ENCODE measurements at places on chromosomes 16 and 17.

DNA sequence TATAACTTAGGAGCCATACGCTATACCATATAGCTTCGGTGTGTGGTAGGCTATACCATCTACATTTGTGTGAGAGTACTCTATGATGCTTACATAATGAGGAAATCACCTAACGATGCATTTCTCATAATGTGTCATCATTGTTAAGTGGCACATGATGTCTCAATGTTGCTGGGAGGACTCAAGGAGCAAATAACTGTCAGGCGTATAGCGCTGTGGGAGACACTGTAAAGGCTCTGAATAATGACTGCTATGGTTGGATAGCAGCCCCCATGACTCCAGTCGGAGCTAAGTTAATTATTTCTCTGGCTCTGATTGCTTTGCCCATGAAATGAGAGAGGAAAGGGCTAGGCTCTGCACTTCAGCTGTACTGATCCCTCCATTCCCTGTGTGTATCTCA lies 197.2 kb downstream of the RGS9 start:
- no peak for DNase-seq

- no peak for DNase-seq
These were observed 22.2 kb upstream of the RHOT1 start for GRCh38 chr17:32120141-32120540.

DNA sequence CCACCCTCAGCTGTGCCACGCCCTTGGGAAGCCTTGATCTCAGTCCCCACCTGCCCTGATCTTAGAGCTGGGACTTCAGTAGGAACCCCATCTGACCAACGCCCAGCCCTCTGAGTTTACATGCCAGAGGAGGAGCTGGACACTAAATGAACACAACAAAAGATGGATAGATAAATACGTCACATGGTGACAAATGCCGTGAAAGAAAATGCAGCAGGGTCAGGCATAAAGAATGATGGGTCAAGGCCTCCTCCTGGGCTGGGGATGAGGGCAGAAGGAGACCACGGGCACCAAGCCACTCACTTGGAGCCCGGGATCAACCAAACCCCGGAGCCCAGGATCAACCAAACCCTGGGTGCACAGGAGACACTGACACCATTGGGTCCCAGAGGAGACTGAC lies 354.9 kb downstream of the C16orf95 start:
- DNase-seq: peak; percentile 83

DNA sequence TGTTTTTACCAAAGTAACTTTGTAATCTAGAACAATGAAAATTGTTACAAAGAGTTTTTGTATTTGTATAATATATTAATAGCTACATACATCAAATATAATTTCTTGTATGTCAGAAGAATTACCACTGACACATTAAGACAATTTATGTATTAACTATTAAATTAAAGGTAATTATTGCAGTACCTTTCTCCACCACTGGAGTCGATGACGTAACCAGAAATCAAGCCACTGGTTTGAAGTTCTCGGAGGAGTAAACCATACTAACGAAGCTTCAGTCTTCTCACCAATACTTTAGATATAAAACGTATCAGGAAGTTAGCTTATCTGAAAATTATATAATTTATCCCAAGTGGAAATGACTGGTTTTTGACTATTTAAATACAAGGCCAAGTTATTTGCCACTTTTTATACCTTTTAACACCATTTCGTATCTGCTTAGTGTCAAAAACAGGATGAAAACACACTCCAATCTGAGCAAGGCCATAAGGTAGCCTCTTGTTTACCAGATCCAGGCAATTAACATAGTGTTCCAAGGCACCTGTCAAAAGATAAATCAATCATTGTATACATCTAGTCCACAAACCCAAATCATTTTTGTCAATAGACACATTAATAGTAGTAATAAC lies 4.3 kb downstream of the POLG2 start:
- DNase-seq: no peak

DNA sequence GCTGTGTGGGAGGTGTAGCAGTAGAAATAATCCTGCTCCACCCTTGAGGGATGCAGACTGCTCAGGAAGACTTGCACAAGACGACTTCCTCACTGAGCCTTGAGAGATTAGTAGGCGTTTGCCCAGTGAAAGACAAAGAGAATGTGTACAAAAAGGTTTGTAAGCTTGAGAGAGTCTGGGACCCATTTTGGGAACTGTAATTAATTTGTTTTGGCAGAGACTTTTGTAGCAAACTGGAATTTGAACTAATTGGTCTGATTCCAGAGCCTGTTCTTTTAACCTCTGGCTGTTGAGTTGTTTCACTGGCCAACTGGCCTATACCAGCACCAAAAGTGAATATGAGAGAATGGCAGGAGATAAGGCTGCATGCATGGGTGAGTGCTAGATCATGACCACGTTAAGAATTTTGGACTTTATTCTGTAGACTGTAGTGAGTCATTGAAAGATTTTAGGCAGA lies 75.5 kb downstream of the AATF start:
- no peak for DNase-seq

DNA sequence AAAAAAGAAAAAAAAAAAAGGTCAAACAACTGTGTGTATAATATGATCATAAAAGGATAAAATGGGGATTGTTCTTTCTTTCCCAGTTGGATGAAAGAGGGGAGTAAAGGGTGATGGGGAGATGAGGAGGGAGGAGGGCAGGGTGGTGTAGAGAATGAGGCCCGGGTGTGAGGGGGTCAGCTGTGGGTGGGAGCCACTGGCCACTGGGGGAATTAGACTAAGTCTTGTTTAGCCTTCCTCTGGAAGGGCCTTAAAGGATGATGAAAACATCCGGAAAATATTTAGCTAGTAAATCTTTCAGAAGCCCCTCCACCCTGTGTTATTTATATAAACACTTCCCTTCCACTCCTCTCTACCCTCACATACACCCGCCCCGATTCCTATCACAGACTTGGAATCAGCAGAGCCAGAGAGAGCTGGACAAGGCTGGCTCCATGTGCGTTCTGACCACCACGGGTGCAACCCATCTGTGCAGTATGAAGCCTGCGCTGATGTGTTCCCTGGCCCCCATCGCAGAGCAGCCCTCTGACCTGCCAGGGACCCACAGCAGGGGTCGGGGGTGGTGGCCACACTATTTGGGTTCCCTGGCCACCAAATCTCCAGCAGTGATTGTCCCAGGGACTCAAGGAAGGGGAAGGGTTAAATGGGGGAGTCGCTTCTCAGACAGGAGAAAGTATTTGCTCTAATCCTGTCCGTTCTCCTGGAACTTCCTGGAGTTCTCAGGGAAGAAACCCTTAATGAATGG lies 72.7 kb downstream of the GAS7 start:
- peak; percentile 87 for DNase-seq

GRCh38 chr17:48102798-48103715 lies 1.8 kb upstream of the CBX1 start:
- DNase-seq: no peak

DNA sequence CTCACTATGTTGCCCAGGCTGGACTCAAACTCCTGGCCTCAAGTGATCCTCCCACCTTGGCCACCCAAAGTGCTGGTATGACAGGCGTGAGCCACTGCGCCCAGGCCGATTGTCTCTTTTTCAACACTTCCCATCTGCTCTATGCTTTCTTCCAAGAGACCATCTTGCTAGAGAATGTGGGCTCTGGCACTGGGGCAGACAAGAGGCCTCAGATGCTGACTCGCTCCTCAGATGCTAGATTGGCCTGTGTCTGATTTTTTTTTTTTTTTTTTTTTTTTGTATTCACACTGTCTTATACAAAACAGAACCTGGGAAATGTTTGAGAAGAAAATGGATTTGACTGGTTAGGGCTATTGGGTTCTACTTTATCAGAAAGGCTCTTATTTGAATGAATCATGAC lies 58.2 kb downstream of the CYB5D2 start:
- DNase-seq: no peak

DNA sequence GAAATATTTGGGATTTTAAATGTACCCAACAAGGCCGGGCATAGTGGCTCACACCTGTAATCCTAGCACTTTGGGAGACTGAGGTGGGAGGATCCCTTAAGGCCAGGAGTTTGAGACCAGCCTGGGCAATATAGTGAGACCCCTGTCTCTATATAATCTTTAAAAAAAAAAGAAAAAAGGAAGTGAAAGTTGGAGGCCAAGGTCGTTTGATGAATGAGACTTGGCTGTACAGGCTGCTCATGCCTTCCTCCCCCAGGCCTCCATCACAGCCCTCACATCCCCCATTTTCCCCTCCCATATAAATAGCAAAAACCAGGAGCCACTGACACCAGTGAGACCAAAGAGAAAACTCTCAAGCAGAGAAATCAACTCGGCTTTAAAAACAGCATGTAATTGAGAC lies 3.3 kb upstream of the CA7 start:
- DNase-seq: no peak

- peak; percentile 4 for DNase-seq
These were observed 22.9 kb downstream of the CHCT1 start for GRCh38 chr17:60445144-60445543.

- DNase-seq: no peak
These were observed at the start of gene C16orf82 for GRCh38 chr16:27066668-27067537. C16orf82 (plus strand) TSS chr16:27066927.

GRCh38 chr16:19968891-19969683 lies 84.4 kb upstream of the GPRC5B start:
- DNase-seq: peak; percentile 31

DNA sequence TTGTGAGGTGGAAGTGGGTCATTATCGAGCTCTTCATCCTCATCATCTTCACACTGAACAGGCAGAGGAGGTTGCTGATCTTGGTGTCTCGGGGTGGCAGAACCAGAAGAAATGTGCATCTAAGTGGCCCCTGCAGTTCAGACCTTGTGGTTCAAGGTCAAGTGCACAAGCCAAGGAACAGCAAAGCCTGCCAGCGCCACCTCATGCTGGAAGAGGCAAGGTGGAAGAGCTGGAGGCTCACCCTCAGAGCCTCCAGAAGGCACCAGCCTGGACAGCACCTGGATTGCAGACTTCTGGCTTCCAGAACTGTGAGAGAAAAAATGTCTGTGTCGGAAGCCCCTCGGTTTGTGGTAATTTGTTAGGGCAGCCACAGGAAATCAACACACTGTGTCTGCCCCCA lies 32.7 kb downstream of the IFT140 start:
- DNase-seq: no peak

DNA sequence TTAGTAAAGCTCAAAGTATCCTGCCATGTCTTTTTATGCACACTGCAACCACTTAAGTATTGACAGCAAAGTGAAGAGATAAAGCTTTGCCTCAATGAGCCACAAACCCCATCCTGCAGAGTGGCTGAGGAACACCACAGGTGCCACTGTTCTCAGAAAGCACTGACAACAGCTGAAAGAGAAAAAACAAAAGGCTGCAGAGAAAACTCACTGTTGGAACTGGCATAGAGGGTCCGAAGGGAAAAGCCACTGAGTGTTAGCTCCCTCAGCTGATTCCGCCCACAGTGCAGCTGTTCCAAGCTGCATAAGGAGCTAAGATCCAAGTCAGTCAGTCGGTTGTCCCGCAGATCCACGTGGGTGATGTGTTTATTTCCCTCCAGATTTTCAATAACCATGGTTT lies 48.3 kb downstream of the PHLPP2 start:
- no peak for DNase-seq

GRCh38 chr16:19307587-19308241 lies 22.2 kb downstream of the CLEC19A start:
- DNase-seq: no peak

- no peak for DNase-seq
These were observed 117.7 kb upstream of the FOXF1 start for GRCh38 chr16:86392436-86393152.

DNA sequence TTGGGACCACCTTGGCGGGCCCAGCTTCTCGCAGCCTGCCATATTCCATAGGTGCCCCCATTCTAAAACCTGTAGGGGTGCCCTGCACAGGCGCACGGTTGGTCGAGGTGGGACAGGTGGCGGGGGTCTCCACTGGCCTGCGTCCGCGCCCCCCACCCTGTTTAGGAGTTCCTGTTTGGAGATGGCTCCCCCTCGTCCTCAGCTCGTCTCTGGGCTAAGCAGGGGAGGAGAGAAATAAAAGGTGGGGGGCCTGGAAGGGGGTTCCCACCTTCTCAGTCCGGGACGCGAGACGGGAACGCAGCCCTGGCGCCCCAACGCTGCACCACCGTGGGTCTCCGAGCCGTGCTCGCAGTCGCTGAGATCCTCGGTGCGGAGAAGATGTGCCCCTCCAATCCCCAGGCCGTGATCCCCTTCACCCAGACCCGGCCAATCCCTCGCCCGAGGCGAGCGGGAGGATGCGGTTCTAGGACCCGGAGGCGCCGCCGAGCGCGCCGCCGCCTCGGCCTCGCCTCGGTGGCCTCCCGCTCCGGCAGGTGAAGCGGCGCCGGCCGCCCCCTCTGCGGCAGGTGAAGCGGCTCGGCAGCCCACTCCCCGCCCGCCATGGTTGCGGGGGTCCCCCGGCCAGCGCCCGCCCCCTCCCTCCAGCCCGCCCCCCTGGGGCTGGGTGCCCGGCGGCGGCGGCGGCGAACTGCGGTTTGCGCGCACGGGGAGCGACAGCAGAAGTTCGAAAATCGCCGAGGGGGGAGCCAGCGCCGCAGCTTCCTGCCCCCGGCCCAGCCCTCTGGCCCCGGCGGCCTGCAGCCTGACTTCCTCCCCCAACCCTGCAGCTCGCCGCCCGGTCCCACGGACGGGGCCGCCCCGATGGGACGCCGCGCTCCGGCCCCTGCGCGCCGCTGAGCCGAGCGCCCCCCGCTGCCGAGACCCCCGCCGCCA lies at the start of gene FMNL1:
Gene FMNL1 (plus strand): TSS at position 805 of the 933 bp plus-strand sequence. CDS start 240 bp downstream, outside the sequence.
- DNase-seq: peak; percentile 91

DNA sequence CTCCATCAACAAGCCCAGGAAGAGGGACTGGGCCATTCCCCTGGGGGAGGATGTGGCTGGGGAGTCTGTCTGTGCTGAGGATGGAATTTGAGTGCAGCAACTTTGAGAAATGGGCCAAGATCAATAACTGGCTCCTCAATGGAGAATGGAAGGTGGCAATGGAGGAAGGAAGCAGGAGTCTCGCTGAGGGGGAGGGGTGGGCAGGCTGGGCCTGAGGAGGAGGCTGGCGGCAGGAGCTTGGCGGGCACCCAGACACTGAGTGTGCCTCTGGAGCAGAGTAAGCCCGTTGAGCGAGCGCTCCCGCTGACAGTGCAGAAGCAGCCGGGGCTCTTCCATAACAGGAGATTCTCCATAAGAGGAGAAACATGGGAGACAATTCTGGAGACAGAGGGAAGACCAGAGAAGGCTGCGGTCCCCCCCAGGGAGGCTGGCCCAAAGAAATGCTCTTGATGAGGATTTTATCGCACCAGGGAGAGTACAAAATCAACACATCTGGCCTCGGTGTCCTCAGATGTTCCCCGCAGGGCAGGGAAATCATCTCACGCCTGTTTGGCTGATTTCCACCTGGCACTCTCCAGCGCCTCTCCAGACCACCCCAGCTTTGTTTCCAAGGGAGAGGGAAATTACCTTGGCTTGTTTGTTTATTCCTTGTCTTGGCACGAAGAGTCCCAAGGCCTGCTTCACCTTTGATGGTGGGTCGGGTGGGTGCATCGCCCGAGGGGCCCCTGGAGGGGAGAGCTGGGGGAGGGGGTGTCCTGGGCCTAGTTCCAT lies 2.8 kb upstream of the MMP15 start:
- peak; percentile 99 for DNase-seq
